ENCODE measurements at places on chromosomes 5 and 9.

DNA sequence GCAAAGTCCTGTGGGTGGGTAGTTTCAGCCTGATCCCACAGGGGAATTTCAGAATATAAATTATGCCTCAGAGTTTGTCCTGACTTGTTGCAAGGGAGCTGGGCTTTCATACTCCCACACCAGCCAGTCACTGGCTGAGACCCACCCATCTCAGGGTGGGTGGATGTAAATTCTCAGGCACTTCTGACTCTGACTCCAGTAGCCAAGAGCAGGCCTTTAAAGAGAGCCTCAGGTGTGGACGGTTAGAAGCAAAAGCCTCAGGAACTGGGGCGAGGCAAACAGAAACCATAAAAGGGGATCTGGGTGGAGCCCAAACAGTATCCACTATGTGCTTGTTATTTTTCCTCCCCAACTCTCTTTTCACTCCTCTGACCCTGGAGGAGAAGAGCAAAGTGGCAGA is 28.6 kb upstream of the FBXW11 start:
- no peak for DNase-seq

GRCh38 chr5:102231693-102232619 is 64.1 kb downstream of the SLCO4C1 start:
- no peak for DNase-seq

DNA sequence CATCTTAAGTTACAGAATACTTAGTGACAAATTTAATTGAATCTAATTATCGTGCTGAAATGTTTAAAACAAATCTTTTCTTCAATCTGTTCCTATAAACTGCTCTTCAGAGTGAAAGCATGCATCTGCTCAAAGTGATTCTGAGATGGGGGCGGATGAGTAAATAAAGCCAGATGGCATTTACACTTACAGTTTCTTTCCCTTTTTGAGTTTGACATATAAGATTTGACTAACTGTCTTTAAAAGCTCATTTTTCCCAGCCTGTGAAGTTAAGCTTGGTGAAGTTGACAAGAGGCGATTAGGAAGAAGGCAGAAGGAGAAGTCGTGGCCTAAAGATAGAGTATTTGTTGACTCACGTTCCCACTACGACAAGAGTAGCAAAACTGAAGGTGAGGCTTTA is 137.4 kb downstream of the LPAR1 start:
- DNase-seq: peak; percentile 42

- no peak for DNase-seq
Observed at GRCh38 chr9:94891183-94891582, 164.7 kb downstream of the AOPEP start.

GRCh38 chr5:95327211-95327610 is 42.3 kb upstream of the MCTP1 start:
- DNase-seq: no peak
